ENCODE measurements at places on chromosomes 12 and 14.
A peak's percentile ranks its signal among the peaks of the same experiment; 100 is the strongest.

DNA sequence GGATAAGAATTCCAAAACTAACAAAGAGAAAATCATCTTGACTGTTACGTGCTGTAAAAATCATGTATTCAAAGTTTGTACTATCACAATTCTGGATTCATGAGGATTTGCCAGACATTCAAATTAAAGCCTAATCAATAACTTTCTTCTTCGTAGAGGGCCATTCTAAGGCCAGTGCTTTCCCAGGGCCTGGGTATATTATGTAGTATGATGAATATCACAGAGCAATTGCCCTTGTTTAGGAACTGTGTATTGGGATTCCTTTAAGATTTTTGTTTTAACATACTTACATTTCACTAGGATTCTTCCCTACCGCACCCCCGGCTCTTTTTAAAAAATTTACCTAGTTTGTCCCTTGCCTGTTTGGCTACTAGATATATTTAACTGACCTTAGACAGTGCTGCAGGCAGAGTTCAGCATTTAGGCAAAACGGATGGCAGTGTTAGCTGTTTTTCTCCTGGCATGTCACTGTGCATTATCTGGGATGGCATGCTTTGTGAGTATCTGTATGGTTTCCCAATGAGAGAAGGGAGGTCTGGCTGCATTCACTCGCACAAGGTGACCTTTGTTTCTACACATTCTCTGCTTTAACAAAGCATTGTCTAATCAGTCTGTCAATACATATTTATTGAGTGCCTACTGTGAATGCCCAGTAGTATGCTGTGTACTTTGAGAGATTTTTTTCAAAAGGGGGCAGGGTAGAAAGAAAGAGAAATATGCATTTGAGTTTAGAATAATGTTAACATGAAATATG is 63.3 kb downstream of the ERC1 start:
- no peak for DNase-seq

DNA sequence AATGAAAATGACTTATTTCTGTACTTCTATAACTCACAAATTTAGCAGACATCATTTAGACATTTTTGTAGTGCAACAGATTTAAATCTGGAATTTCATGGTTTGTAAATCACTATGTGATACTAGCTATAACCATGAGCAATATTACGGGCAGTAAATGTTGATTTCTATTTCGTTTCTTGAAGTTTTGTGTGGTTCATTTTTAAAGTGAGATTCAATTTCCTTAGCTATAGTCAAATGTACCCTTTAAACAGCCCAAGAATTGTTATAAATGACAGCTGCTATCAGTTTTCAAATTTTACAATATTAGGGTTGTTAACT is 30.2 kb downstream of the NUDT4 start:
- DNase-seq = no peak

GRCh38 chr12:64796205-64796845 is 28.1 kb upstream of the TBC1D30 start:
- DNase-seq = peak; percentile 93

- no peak for DNase-seq
Observed at GRCh38 chr12:13981990-13982389, 588 bp upstream of the GRIN2B start.

DNA sequence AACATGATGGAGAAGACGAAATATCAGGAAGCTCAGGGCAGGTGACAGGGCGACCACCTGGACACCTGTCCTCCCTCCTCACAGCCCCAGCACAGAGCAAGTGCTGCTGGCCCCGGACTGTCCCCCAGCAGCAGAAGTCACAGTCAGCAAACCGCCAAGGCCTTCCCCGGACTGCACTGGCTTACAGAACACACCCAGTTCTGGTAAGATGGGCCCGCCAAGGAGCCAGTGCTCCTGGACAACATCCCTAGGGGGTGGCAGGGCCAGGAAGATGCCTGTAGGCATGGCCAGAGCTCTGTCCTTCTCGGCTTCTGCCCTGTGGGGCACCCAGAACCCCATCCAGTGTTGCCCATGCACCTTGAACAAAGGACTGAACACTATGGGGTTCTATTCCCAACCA is 77.9 kb downstream of the BCL11B start:
- no peak for DNase-seq

DNA sequence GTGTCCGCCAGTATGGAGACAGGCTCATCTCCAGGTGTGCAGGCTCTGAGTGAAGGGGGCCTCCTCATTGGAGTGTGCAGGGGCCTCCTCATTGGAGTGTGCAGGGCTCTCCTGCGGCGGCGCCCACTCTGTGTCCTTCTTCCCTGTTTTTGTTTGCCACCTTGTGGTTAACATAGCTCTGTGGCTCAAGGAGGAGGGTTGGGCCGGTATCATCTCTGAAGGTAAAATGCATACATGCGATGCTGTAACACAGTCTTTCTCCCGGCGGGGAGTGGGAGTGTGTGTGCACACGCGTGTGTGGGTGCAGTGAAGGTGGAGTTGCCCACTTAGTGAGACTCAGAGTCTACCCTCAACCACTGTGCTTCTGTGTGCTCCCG is 429.4 kb downstream of the ZFP36L1 start:
- DNase-seq = no peak

DNA sequence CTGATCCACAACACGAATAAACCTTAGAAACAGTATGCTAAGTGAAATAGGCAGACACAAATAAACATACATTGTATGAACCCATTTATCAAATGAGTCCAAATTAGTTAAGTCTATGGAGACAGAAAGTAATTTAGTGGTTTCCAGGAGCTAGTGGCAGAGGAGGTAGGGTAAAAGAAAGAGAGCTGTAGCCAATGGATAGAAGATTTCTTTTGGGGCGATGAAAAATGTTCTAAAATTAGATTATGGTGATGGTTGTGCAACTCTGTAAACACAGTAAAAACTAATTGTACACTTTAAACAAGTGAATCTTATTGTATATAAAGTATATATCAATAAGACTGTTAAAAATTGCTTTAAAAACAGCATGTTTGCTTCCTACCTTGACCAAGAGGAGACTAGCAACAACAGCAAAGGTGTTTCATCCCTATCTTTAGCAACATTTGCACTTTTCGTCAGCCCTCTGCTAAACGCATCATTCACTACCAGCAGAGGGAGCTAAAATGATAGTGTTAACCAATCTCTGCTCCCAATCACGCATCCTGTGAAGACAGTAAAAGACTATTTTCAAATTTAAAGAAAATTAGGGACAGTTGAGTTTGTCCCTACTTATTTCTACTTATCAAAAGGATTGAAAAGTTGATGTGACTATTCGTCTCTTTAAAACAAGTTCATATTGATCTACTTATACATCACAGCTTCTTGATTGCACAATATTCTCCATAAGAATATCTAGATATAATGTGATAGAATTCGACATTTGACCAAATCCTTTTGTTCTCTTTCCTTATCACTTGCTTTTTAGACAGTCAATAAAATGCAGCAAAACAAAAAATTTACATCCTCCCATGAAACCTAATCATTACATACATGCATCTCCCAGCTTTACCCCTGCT is 24.0 kb upstream of the LGR5 start:
- peak; percentile 64 for DNase-seq

GRCh38 chr14:96117960-96118359 is 78.8 kb downstream of the C14orf132 start:
- no peak for DNase-seq

- no peak for DNase-seq
Observed at GRCh38 chr12:68356986-68357385, 24.8 kb upstream of the MDM1 start.

DNA sequence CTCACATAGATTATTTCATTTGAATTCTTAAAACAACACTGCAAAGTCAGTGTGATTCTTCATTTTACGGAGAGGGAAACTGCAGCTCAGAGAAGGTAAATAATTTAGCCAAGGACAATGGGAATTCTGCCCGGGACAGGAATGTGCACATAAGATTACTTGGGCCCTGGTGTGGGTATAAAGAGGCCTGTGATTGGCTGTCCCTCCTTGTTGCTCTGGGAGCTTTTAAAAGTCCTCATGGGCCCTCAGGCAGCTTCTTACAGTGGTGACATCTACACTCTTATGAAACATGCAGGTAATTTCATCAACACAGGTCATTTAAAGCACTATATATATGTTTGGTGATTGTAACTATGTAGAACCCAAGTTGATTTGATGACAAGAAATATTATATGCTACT is 100.3 kb downstream of the ESR2 start:
- DNase-seq = no peak

- DNase-seq = peak; percentile 75
Observed at GRCh38 chr14:56659964-56660551, 80.5 kb downstream of the TMEM260 start.

DNA sequence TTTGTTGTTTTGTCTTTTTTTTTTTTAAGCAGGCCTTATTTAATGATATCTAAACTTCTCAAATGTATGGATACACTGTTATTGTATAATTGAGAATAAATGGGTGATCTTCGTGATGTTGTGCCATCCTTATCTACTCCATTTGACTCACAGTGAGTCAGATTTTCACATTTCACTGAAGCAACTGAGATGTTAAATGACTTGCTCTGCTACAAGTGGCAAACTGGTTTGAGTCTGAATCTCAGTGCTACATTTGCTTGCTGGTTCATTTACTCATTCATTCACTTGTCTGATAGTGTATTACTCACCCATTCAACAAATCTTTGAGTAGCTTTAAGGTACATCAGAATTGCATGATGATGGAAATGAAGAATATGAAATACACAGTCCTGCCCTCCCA is 2.6 kb downstream of the KIAA0586 start:
- peak; percentile 94 for DNase-seq

GRCh38 chr12:80720516-80720915 is 3.8 kb downstream of the MYF5 start:
- no peak for DNase-seq

DNA sequence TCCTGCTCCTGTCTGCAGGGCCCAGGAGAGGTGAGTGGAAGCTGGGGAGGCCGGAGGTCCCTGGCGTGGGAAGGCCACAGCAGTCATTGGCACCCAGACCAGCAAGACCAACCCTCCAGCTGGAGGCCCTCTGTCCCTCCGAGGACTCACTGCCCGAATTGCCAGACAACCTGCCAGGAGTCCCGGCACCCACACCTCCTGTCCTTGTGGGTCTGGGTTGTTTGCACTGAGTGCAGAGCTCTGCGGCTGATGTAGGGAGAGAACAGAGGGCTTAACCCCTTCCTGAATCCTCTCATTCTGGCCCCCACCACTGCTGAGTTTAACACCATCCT is 204.9 kb downstream of the KIF26A start:
- DNase-seq = no peak

DNA sequence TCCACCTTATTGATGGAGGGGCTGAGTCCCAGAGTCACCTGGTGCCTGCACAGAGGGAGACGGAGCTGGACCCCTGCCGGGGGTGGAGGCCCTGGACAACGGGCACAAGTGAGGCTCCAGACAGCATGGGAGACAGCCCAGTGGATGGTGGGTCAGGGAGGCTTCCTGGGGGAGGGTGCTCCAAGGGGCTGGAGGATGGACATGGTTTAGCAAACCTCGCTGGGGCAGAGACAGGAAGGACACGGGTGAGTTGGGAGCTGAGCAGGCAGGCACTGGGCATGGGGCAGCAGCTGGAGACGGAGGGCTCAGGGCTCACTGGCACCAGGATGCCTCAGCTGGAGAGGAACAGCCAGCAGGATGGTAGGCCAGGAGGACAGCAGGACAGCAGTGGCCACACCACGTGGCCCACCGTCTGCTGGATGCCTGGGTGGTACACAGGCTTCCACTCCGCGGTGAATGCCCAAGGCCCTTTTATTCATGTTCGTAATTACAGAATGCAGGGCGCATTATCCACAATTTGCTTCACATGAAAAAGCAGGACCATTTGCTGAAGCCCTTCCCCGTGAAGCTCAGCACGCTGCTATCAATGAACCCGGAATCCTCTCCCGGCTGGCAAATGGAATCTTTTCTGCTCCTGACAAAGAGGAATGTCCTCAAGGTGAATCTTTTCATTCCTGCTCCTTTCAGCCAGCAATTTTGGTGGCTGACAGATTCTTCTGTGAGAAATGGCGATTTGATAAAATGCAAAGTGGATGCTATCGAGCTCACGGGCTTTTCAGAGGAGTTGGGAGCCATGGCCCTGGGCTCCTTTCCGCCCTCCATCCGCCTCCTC is 138.1 kb upstream of the C14orf180 start:
- no peak for DNase-seq

DNA sequence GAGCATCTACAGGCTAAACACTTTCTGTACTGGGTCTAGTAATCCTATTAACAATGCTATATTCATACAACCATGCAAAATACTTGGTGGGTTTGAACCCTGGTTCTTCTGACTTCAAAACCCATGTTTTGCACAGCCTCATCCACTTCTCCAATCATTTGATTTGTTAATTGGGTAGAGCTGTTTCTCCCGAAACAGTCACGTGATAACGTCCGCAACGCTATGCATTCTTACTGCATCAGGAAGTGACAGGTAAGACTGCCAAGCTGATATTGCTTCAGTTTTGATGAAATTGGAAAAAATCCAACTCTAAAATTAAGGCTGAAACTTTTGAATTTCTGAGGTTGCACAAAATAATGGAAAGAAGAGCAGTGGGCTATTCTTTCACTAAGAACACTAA is 30.4 kb upstream of the RNU6-7 start:
- no peak for DNase-seq

DNA sequence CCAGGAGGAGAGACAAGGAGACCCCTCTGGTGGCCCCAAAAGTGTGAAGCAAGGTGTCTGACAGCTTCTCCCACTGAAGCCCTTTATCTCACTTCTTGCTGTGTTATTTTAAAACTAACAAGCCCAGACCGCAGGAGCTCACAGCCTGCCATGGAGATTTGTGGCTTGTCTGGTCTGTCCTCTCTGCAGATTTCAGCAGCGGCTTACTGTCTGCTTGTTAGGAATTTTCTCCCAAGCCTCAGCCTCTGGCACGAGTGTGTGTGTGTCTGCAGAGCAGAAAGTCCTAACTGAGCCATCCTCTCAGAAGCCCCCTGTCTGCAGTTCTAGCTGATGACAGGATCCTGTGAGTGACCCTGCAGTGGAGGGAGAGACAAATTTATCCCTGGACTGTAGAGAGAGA is 87.9 kb upstream of the HSPB8 start:
- DNase-seq = no peak

GRCh38 chr12:88893801-88894200 is 313.5 kb upstream of the KITLG start:
- DNase-seq = no peak

- no peak for DNase-seq
Observed at GRCh38 chr14:103081951-103082350, 2.1 kb upstream of the LBHD2 start.

DNA sequence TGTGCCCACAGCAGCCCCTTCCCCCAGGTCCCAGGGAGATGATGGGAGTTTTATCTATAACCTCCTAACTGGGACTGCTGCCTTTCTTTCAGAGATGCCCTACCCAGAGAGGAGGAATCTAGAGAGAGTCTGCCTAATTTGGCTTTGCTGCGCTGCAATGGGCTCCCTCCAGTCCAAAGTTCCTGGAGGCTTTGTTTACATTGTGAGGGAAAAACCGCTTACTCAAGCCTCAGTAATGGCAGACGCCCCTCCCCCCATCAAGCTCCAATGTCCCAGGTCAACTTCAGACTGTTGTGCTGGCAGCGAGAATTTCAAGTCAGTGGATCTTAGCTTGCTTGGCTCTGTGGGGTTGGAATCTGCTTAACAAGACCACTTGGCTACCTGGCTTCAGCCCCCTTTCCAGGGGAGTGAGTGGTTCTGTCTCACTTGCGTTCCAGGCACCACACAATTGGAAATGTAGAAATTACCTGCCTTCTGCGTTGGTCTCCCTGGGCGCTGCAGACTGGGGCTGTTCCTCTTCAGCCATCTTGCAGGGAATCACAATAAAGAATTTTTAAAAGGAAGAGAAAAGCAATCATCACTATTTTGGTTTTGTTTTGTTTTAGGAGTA is 262.5 kb downstream of the FOXG1 start:
- no peak for DNase-seq

- no peak for DNase-seq
Observed at GRCh38 chr12:83005534-83006197, 319.0 kb downstream of the TMTC2 start.
